ENCODE measurements at places on chromosomes 16 and 17.
A peak's percentile ranks its signal among the peaks of the same experiment; 100 is the strongest.

- DNase-seq: no peak
Observed at GRCh38 chr17:71760062-71760720, 360.6 kb upstream of the SOX9 start.

GRCh38 chr17:9170336-9170735, 149.0 kb downstream of the NTN1 start:
- DNase-seq: no peak

- no peak for DNase-seq
Observed at GRCh38 chr17:7673239-7673638, 14.1 kb downstream of the TP53 start.

DNA sequence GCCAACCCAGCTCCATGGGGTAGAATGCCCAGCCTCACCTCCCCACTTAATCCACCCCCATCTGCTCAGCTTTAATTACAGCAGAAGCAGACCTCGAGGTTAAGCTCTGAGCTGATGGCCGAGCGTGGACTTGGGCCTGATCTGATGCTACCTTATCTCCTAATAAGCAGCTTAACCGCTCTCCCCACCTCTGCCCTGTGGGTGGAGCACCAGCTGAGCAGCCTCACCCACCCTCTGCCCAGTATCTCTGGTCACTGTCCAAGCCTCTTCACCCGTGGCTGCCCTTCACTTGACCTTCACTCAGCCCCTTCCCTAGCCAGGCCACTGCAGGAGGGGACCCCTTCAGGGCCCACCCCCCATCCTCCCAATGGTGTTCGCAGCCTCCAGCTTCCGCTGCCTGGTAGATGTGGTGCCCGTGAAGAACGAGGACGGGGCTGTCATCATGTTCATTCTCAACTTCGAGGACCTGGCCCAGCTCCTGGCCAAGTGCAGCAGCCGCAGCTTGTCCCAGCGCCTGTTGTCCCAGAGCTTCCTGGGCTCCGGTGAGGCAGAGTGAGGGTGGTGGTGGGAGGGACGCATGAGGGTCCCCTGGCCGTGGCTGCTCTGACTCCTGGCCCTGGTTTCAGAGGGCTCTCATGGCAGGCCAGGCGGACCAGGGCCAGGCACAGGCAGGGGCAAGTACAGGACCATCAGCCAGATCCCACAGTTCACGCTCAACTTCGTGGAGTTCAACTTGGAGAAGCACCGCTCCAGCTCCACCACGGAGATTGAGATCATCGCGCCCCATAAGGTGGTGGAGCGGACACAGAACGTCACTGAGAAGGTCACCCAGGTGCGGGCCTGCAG, 6.8 kb downstream of the KCNH6 start:
- no peak for DNase-seq

- no peak for DNase-seq
Observed at GRCh38 chr17:6080711-6081430, 10.7 kb downstream of the WSCD1 start.

DNA sequence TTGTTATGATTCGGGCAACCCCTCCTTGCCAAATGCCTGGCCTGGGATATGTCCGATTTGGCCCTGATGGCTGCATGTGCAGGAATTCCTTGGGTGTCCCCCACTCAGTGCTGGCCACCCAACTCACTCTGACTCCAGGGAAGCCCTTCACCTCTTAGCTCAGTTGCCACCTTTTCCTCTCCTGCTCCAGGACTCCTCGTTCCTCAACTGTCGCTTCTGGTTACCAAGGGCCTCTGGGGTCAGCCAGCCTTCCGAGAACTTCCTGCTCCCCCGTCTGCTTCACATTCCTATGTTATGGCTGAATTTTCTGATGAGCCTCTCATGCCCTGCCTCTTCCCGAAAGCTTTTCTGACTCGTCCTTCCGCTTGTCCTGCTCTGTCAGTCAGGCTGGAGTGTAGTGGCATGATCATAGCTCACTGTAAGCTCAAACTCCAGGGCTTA, 63.5 kb downstream of the SPACA3 start:
- DNase-seq: no peak

- no peak for DNase-seq
Observed at GRCh38 chr17:43350888-43351361, 47.9 kb upstream of the ARL4D start.

DNA sequence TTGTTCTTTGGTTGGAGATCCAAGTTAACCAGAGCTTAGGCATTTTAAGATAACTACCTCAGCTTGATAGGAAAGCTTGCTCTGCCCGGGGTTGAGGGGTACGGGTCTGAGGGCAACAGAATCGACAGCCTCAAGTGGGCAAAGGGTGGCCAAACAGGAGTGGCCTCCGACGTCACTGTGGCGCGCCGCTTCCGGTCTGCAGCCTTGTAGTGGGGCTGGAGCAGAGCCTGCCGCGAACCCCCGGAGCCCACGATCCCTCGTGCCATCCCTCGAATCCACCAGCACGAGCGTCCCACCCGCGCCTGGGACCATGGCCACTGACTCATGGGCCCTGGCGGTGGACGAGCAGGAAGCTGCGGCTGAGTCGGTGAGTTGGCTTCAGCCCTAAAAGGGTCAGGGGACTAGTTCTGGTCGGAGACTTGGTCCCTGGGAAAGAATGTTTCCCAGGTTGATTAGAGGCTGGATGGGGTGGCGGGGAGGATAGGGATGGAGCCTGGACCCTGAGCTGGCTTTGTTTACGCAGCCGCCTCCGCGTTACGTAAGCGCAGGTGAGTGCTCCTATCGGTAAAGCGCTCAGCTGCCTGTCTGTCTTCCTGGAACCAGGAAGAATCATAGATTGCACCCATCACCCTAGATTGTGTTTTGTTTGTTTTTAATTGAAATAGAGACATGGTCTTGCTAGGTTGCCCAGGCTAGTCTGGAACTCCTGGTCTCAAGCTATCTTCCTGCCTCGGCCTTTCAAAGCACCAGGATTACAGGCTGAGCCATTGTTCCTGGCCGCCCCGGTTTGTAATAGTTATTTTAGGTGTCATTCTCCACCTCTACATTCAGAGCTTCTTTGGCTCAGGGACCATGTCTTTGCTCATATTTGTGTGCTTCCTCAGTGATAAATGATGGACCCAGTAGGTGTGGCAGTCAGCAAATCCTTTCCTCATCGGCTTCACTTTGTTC, at the start of gene DDX19B:
TSS of gene DDX19B (plus strand) at position 199 of the 951 bp plus-strand sequence. CDS start at position 311, 112 bp downstream.
- DNase-seq: peak; percentile 29

DNA sequence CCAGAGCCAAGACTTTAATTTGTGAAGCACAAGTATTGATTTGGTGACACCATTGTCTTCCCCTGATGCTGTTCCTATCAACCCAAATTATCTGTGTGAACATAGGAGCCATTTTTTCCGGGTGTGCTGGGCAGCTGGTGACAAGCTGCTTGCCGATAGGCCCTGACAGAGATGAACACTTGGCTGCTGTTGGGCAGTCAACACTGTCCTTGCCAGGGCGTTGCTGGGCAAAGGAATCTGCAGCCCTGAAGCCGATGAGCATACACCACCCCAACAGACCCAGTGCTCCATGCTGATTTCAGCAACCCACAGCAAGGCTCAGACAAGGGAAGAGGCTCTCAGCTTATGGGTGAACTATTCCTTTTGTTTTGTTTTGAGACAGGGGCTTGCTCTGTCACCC, 105.4 kb downstream of the YPEL2 start:
- DNase-seq: no peak

DNA sequence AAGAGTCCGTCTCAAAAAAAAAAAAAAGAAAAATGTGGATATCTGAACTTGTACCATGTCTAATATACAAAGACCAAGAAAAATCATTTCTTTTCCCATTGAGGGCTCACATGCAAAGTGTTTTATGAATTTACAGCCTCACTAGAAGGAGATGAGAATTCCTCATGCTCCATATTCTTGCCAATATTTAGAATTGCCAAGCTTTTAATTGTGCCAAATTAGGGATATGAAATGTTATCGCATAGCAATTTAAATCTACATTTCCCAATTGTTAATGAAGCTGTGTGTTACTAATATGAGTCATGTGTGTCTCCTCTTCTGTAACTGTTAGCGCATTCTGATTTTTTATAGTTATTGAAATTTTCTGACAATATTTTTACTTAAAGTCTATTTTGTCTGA, 63.0 kb upstream of the CRYM start:
- DNase-seq: no peak

DNA sequence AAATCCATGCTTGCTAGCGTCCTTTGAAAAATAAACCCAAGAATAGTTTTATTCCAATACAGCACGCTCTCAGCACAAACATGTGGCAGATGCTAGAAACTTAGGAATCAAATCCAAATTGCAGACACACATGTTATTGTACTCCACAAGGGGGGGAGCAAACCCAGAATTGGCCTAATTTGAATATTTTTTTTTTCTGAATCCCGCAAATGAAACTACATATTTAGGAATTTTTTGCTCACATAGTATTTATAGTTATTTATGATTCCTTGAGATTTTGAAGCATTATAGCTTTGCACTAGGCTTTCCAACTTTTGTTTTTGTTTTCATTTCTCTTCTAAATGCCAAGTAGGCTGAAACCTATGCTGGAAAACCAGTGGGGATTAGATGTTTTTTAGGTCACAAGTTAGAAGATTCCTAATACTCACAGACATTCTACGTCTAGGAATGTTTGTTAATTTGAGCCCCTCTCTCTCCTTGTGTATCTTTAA, 59.3 kb upstream of the CDH11 start:
- no peak for DNase-seq

- no peak for DNase-seq
Observed at GRCh38 chr17:1714427-1714979, 4.3 kb upstream of the TLCD2 start.
